ENCODE measurements at places on chromosomes 3 and 15. TPM values are rescaled to one million over a fixed set of nuclear protein-coding genes. Genes with fewer than 3 reads are reported as not detected.

The ZNF774 gene
- 2.3 TPM for total RNA-seq

- H3K4me1 ChIP-seq: no peaks in the 10 kb centered on the region
- H3K27me3 ChIP-seq: peaks cover 4% of the 10 kb centered on the region
- no peaks in the 10 kb centered on the region for H3K36me3 ChIP-seq
- no peak overlapping the region for H3K27ac ChIP-seq
- no peak overlapping the region for H3K4me3 ChIP-seq
- no peak for DNase-seq
Observed at GRCh38 chr3:189363590-189364255, 192.0 kb downstream of the TPRG1 start.

GRCh38 chr3:42829083-42829627, 19.9 kb downstream of the ACKR2 start:
- H3K4me1 ChIP-seq: no peaks in the 10 kb centered on the region
- H3K4me3 ChIP-seq: no peak overlapping the region
- peaks cover 17% of the 10 kb centered on the region for H3K27me3 ChIP-seq
- no peak for DNase-seq
- no peak overlapping the region for H3K27ac ChIP-seq

DNA sequence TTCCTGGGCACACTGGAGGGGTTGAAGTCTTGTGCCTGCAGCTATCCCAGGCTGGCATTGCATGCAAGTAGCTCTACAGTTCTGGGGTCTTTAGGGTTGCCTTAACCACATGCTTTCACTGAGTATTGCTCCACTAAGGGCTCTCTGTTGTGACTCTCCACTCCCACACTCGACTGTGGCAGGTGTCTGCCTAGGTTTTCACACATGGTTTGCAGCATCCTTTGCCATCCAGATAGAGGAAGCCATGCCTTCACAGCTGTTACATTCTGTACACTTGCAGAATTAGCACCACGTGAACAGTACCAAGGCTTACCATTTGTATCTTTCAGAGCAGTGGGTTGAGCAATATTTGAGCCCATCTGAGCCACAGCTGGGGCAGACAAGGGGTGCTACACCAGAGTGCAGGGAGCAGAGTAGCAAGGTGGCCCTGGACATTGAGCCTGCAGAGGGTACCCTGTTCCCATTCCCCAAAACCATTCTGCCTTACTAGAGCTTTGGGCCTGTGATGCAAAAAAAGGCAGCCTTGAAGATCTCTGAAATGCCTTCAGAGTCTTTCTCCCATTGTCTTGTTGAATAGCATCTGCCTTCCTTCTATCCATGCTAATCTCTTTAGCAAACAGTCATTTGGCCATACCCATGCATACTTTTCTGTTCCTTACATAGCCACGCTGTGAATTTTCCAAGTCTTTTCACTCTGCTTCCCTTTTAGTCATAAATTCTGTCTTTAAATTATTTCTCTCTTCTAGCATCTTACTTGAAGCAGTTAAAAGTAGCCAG, 95.2 kb upstream of the PLCL2 start:
- H3K27me3 ChIP-seq: peaks cover 4% of the 10 kb centered on the region
- peaks cover 23% of the 10 kb centered on the region for H3K4me1 ChIP-seq
- H3K4me3 ChIP-seq: no peak overlapping the region
- DNase-seq: no peak
- H3K27ac ChIP-seq: no peak overlapping the region

The DUOXA2 gene
- not detected for total RNA-seq

- peak overlapping the region; percentile 95 for H3K27ac ChIP-seq
- peak overlapping the region; percentile 84 for H3K4me3 ChIP-seq
- peaks cover 3% of the 10 kb centered on the region for H3K27me3 ChIP-seq
- DNase-seq: no peak
- peaks cover 54% of the 10 kb centered on the region for H3K36me3 ChIP-seq
Observed at GRCh38 chr3:152300029-152300731, 31.5 kb downstream of the MBNL1 start.

The SMCO1 gene
- not detected for total RNA-seq

The PLA2G4E gene
- not detected for total RNA-seq

- H3K27ac ChIP-seq: peak overlapping the region; percentile 84
- H3K36me3 ChIP-seq: peaks cover 6% of the 10 kb centered on the region
- H3K27me3 ChIP-seq: peaks cover 6% of the 10 kb centered on the region
- DNase-seq: peak; percentile 65
Observed at GRCh38 chr15:45648521-45649200, 13.8 kb downstream of the SQOR start.

DNA sequence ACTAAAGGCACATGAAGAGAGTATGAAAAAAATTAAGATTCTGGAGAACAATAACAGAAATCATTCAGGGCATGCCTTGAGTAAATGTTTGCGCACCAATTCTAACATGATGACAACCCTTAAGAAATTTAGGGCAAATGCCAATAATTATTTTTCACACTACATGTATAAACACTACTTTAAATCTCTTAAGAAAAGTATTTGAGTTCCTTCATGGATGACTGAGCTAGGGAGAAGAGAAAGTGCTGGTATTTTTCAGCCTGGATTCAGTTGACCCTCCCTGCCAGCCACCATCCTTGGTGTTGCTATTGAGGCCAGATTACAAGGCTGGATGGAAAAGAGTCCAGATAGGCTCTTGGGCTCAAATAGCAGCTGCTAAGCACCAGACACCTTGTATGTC, 8.0 kb upstream of the EID1 start:
- no peaks in the 10 kb centered on the region for H3K36me3 ChIP-seq
- peaks cover 64% of the 10 kb centered on the region for H3K4me1 ChIP-seq
- H3K4me3 ChIP-seq: no peak overlapping the region
- no peak overlapping the region for H3K27ac ChIP-seq

DNA sequence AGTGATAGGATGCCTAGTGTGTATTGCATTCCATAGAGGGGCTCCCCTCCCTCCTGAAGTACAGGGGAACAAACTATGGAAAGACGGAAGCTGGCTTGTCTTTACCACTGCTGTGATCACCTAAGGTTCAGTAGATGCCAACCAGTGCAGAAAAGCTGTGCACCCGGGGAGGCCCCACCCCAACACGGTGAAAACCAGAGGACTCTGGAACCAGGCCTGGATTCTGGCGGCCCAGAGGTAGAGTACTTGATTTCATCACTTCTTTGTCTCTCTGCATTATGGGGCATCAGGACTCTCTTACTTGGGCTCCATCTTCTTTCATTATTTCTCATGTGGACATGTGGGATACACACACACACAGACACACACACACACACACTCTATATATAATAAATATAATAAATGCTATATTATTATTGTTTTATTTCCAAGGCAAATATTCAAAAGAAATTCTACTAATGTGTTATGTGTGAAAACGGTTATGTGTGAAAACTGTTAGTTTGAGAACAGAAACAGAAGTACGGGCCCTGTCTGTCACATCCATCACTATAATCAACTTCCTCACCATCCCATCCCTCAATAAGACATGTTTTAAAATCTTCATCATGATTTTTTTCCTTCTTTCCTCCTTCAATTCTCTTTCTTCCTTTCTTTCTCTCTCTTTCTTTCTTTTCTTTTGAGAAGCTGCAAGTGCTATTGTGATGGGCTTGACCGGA, 152.4 kb upstream of the CMC1 start:
- H3K27me3 ChIP-seq: no peaks in the 10 kb centered on the region
- H3K4me3 ChIP-seq: no peak overlapping the region
- no peaks in the 10 kb centered on the region for H3K36me3 ChIP-seq
- DNase-seq: no peak
- no peaks in the 10 kb centered on the region for H3K4me1 ChIP-seq

DNA sequence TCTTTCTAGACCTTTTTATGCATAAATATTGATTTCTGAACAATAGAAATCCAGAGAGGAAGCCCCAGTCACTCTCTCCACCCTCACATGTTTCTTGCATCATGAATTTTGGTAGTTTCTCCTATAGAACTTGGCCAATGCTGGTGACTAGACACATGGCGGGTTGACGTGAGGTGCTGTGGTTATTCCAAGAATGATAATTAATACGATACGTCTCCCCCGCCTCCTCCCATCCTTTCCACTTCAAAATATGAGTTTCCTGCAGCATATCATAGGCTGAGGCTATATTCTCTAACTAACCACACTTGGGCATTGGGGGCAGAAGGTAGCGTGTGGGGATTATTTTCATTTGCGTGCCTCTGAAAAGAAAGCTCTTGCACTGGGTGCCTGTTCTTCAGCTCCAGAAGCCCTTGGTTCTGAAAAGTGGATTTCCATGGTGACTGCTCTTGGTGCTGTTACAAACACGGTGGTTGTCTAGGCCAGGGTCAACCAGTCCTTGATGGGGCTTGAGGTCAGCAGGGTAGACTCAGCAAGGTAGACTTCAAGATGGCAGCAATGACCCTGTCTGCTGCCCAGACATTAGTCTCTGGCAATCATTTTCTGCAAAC, 5.3 kb downstream of the TNFSF10 start:
- no peak overlapping the region for H3K27ac ChIP-seq
- no peak for DNase-seq
- no peak overlapping the region for H3K4me3 ChIP-seq
- no peaks in the 10 kb centered on the region for H3K36me3 ChIP-seq
- peaks cover 41% of the 10 kb centered on the region for H3K4me1 ChIP-seq
- peaks cover 9% of the 10 kb centered on the region for H3K27me3 ChIP-seq

GRCh38 chr15:49082960-49083359, 36.7 kb upstream of the SECISBP2L start:
- H3K4me3 ChIP-seq: peak overlapping the region; percentile 39
- H3K27ac ChIP-seq: peak overlapping the region; percentile 91
- peaks cover 31% of the 10 kb centered on the region for H3K4me1 ChIP-seq
- DNase-seq: peak; percentile 57

DNA sequence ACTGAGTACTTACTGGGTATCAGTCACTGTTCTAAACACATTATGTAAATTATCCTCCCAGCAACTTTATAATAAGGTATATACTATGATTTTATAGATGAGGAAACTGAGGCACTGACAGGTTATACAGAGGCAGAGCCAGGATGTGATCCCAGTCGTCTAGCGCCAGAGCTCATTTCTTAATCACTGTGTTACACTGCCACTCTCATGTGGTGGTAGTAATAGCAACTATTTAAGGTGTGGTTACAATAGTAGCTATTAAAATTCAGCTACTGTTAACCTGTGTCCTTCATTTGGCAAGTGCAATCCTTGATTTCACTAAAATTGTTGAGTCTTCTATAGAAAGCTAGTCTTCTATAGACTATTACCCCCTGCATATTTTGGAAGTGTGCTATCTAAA, 43.1 kb upstream of the TRPC1 start:
- no peaks in the 10 kb centered on the region for H3K36me3 ChIP-seq
- DNase-seq: no peak
- H3K4me1 ChIP-seq: no peaks in the 10 kb centered on the region
- H3K27ac ChIP-seq: no peak overlapping the region
- no peaks in the 10 kb centered on the region for H3K27me3 ChIP-seq
- no peak overlapping the region for H3K4me3 ChIP-seq

GRCh38 chr15:74791667-74792066, 9.8 kb downstream of the CSK start:
- H3K36me3 ChIP-seq: no peaks in the 10 kb centered on the region
- peaks cover 4% of the 10 kb centered on the region for H3K27me3 ChIP-seq
- H3K27ac ChIP-seq: peak overlapping the region; percentile 85
- H3K4me1 ChIP-seq: peaks cover 49% of the 10 kb centered on the region

DNA sequence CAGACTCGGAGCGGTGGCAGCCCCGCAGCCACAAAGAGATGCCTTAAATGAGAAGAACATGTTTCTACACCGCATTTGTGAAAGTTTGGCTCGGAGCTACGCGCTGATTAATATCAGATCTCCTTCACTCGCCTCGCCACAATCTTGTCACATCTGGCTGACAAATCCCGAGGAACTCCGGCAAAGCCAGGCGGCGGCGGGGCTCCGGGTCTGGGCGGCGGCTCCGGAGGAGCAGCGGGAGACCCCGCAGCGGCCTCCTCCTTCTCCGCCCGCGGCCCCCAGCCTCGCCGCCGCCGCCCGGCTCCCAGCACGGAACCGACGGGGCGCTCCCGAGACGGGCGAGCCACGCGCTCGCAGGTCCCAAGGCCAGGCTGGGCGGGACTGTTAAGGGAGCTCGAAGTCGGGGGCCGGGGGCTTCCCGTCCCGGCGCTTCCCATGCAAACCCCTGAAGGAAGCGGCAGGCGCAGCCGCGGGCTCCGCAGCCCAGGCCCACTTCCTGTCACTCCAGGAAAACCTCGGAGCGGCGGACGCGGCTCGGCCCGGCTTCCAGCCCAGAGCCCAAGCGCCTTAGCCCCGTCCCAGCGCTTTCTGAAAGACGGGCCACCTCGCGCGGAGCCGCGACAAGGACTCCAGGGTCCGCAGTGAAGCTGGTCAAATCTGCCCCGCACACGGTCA, 1.2 kb downstream of the BNC1 start:
- H3K4me3 ChIP-seq: peak overlapping the region; percentile 97
- H3K4me1 ChIP-seq: peaks cover 78% of the 10 kb centered on the region
- H3K36me3 ChIP-seq: peaks cover 15% of the 10 kb centered on the region
- peak; percentile 36 for DNase-seq

- H3K27ac ChIP-seq: no peak overlapping the region
- H3K4me1 ChIP-seq: no peaks in the 10 kb centered on the region
- no peak overlapping the region for H3K4me3 ChIP-seq
- H3K36me3 ChIP-seq: no peaks in the 10 kb centered on the region
- H3K27me3 ChIP-seq: peaks cover 2% of the 10 kb centered on the region
Observed at GRCh38 chr15:67908756-67909155, 68.9 kb upstream of the RNU6-1 start.

- peak; percentile 71 for DNase-seq
- H3K4me1 ChIP-seq: no peaks in the 10 kb centered on the region
- no peak overlapping the region for H3K4me3 ChIP-seq
- H3K27ac ChIP-seq: peak overlapping the region; percentile 23
Observed at GRCh38 chr3:172341482-172342059, 106.7 kb downstream of the GHSR start.

- no peaks in the 10 kb centered on the region for H3K27me3 ChIP-seq
- H3K36me3 ChIP-seq: peaks cover 68% of the 10 kb centered on the region
- no peak overlapping the region for H3K4me3 ChIP-seq
Observed at GRCh38 chr3:187728248-187728647, 17.0 kb downstream of the BCL6 start.

- 0 out of 2 replicates have a peak, but pooled peaks cover 8% of the 10 kb centered on the region for H3K36me3 ChIP-seq
- H3K4me1 ChIP-seq: peaks cover 86% of the 10 kb centered on the region
- no peaks in the 10 kb centered on the region for H3K27me3 ChIP-seq
- H3K27ac ChIP-seq: peak overlapping the region; percentile 97
- H3K4me3 ChIP-seq: peak overlapping the region; percentile 75
- no peak for DNase-seq
Observed at GRCh38 chr3:100043271-100043670, 71.0 kb downstream of the FILIP1L start.

GRCh38 chr3:13348661-13349396, 71.3 kb downstream of the NUP210 start:
- no peak overlapping the region for H3K27ac ChIP-seq
- no peaks in the 10 kb centered on the region for H3K36me3 ChIP-seq
- H3K4me1 ChIP-seq: peaks cover 17% of the 10 kb centered on the region

DNA sequence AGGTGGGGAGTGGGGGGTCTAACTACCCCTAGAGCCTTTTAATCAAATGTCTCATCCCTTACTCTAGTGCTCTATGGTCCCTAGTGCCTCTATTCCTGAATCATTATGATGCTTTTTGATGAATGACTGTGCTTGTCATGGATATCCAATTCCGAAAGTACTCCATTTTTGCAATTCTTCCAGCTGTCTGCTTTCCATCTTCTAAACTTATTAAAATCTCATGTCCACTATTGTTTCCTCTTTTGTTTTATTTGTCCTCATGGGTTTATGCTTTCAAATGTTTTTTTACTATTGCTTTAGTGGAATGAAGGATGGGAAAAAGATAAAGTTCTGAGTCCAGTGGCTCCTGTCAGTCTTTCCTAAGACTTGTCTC, 77.2 kb upstream of the KCNMB2 start:
- H3K36me3 ChIP-seq: no peaks in the 10 kb centered on the region
- H3K4me3 ChIP-seq: no peak overlapping the region
- no peak for DNase-seq
- H3K27ac ChIP-seq: no peak overlapping the region

GRCh38 chr15:49507261-49507660, 84.2 kb downstream of the FGF7 start:
- H3K36me3 ChIP-seq: peaks cover 11% of the 10 kb centered on the region
- no peak for DNase-seq
- no peak overlapping the region for H3K4me3 ChIP-seq
- no peak overlapping the region for H3K27ac ChIP-seq

All from HFFc6 (cell line).